ENCODE measurements at places on chromosomes 6 and 20.

- peak; percentile 7 for DNase-seq
Measured at GRCh38 chr20:18705490-18705889, 108.1 kb upstream of the SCP2D1 start.

DNA sequence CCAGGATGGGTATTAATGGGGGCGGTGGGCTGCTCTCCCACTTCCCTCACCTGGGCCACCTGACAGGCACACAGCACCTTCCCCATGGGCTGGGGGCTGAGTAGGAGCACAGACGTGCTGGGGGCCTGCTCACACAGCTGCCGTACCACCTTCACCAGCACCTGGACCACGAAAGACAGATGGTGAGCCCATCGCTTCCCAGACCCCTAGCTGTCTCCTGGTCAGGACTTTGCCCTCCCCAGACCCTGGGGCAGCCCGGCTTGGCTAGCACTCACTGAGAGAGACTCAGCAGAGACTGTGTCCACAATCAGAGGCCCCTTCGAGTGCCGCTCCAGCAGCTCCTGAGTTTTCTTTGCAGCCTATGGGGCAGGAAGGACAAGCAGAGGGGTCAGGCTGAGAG, 12.0 kb downstream of the AARS2 start:
- DNase-seq = no peak

GRCh38 chr6:154791556-154792317, 58.5 kb downstream of the SCAF8 start:
- DNase-seq = peak; percentile 55

GRCh38 chr20:50673466-50674137, 17.7 kb downstream of the RIPOR3 start:
- DNase-seq = no peak

GRCh38 chr6:89310929-89311328, 4.2 kb downstream of the GABRR2 start:
- DNase-seq = peak; percentile 11

GRCh38 chr6:5302995-5303622, 41.8 kb downstream of the FARS2 start:
- DNase-seq = peak; percentile 85

GRCh38 chr6:13992417-13993055, 67.8 kb downstream of the RNF182 start:
- peak; percentile 69 for DNase-seq

DNA sequence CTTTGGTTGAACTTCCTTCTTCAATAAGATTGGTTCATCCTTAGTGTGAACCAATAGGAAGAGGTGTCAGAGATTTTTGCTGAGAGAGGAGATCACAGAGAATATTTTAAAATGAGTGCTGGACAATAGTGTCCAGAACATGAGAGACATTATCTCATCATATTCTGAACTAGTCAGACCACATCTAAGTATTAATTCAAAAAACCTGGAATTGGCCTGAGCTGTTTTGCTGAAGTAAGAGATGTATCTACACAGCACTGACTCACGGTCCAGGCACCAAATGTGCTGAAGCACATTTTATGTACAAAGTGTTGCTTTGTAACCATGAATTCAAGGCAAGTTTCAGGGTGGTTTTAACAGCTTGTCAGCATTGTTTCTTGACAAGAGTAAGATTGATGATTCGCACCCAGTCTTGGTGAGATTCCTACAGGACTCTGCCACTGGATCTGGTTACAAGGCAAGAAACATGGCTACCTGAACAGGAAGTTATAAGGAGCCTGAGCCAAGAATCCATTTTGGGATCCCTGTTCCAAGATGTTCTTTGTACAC, 178.2 kb upstream of the HEY2 start:
- DNase-seq = peak; percentile 61

DNA sequence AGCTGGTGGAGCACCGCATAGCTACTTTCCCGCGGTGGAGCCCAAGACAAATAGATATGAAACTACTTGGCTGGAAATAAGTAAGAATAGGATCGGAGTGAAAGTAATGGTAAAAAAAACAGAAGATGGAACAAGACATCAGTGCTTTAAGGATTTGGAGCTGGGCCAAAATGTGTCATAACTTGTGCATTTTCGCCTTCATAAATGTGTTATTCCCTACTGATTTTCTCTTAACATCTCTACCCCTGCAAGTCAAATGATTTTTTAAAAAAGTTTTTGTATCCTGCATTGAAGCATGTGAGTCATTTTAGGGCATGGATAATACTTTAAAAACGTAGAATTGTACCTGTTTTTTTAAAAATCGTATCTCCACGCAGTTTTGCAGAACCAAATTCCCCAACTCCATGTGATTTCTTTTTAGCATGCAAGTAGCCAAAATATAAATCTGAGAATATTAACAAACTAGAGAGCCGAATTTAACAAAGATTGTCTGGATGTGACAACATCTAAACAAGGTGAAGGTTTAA, 882 bp upstream of the FAM184A start:
- DNase-seq = peak; percentile 60

DNA sequence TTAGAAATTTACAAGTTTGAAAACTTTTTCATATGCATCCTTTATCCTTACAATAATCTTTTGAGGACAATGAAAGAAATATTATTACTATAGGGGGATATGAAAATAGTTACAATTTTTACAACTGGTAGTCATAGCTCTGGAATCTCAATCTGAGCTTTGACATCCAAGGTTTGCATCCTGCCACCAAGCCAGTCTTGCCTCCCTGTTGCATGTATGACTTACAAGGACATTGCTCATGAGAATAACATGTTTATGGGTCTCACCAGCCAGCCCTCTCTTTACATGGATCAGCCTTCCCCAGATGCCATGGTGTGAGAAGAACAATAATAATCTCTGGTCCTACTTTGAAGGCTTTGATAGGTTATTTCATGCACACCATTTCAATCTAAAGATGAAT, 67.5 kb downstream of the THEMIS start:
- DNase-seq = no peak

- DNase-seq = no peak
Measured at GRCh38 chr6:162706232-162706631, 21.3 kb downstream of the PRKN start.

DNA sequence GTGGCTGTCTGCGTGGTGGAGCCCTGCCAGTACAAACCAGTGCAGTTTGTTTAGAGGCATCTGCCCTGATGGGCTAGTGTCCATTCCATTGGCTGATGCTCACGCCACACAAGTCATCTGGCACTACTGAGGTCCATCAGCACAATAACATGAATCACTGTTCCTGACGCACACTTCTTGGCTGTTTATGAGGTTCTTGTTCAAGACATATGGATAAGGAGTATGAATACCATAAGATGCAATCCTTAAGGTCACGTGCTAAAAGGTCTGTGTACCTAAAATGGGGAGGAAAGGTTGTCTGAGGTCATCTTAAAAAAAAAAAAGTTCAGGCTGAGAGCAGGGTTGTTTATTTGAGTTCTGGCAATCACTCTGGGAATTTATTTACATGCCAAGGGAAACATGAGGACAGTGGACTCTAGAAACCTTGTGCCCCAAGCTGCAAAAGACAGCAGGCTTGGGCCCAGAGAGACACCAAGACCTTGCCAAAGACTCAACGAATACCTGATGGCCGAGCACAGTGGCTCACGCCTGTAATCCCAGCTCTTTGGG, 54.1 kb upstream of the SHLD1 start:
- peak; percentile 11 for DNase-seq

DNA sequence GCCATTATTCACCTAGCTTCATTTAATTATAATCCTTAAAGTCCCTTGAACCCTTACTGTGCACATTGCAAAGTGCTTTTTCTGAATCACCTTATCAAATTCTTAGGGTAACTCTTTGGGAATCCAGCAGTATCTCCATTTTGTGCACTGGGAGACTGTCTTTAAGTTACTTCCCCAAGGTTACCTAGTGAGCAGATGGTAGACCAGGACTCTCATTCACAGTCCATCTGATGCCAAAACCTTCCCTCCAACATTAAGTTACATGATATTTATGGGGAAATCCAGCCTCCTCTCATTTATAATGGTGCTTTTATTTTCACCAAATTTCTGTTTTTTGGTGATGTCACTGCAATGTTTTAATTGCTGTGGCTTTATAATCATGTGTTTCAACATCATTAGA, 75.7 kb downstream of the NCOA7 start:
- no peak for DNase-seq

GRCh38 chr6:3037638-3038365, 30.5 kb upstream of the RIPK1 start:
- no peak for DNase-seq

DNA sequence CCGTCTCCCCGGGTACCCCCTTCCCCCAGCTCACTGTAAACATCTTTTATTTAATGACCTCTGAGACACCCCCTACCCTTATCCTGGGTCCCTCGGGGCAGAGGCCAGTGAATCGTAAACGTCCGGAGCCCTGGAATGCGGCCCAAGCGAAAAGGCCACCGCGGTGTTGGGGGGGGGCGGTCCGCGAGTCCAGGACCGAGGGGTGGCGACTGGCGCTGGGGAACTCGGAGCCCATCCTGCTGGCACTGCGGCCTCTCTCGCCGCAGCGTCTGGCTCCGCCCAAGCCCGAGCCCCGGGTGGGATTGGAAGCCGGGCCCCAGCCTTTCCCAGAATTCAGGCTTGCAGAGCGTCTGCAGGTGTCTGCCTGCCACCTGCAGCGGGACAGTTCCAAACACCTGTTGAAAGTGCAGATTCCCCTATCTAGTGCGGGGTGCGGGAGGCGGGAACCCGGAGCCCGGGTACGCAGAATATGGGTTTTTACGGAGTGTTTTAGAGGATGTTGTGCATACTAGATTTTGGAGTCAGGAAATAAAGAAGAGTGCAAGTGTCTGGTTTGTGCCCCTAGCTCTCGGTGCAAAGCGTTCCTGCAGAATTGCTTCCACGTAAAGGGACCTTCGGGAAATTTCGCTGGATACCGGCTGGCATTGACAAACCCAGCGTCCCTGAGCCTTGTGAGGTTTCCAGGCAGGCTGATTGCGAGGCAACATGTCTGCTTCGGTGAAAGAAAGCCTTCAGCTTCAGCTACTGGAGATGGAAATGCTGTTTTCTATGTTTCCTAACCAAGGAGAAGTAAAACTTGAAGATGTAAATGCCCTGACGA, 800 bp downstream of the RWDD2A start:
- peak; percentile 21 for DNase-seq

DNA sequence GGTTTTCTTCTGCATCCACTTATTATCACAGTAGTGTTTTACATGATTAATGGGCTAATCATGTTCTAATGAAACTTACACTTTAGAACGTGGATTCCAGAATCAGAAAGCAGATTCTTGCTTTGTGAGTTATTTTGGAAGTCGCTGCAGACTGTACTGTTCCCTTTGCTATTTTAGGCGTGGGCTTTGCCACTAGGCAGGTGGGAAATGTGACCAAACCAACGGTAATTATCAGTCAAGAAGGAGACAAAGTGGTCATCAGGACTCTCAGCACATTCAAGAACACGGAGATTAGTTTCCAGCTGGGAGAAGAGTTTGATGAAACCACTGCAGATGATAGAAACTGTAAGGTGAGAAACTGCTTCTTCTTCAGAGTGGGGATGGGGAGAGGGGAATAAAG, 598 bp downstream of the FABP7 start:
- no peak for DNase-seq

- DNase-seq = no peak
Measured at GRCh38 chr6:87122477-87122876, 27.6 kb upstream of the CGA start.
